ENCODE measurements at places on chromosomes 6 and 20.
A peak's percentile ranks its signal among the peaks of the same experiment; 100 is the strongest.

DNA sequence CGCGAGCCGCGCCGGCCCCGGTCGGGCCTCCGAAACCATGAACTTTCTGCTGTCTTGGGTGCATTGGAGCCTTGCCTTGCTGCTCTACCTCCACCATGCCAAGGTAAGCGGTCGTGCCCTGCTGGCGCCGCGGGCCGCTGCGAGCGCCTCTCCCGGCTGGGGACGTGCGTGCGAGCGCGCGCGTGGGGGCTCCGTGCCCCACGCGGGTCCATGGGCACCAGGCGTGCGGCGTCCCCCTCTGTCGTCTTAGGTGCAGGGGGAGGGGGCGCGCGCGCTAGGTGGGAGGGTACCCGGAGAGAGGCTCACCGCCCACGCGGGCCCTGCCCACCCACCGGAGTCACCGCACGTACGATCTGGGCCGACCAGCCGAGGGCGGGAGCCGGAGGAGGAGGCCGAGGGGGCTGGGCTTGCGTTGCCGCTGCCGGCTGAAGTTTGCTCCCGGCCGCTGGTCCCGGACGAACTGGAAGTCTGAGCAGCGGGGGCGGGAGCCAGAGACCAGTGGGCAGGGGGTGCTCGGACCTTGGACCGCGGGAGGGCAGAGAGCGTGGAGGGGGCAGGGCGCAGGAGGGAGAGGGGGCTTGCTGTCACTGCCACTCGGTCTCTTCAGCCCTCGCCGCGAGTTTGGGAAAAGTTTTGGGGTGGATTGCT, 1.3 kb downstream of the VEGFA start:
- DNase-seq = peak; percentile 79

DNA sequence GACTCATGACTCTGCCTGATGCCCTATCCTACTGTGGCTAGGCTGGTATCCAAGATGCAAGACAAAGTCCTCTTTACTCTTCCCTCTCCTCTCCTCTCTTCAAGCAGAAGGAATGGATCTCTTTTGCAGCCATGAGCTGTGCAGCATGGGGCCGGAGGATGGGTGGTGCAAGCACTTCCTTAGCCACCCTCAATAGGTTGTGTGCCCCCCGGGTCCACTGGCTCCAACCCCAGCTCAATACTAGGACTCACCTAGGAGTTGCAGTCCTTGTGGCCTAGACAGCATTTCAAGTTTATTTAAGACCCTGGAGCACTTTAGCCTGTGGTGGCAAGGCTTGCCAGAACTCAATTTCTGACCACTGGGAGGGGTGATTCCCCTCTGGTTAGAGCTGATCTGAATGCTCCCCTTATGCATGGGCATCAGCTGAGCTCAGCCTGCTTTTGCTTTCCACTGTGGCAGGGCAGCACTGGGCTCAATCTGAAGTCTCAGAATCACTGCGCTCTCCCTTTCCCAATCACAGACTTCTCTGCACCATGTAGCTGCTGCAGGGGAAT, 29.0 kb upstream of the GRM4 start:
- no peak for DNase-seq

DNA sequence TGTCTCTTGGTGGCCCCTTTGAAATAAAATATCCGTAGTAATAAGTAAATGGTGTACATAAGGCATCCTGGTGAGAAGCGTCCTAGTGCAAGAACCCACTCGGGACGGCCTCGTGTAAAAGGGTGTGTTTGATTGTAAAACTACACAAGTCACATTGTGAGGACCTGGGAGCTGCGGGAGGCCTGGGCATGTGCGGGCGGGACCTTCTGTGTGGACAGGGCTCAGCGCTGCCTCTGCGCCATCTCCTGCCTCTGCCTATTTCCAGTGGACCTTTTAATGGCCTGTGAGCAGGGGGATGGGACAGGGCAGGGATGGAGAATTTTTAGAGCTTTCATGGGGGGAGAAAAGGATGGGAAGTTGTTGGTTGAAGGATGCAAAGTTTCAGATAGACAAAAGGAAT, 25.3 kb upstream of the KIF25 start:
- DNase-seq = no peak

- DNase-seq = no peak
Measured at GRCh38 chr6:167020206-167020605, 21.0 kb downstream of the CEP43 start.

DNA sequence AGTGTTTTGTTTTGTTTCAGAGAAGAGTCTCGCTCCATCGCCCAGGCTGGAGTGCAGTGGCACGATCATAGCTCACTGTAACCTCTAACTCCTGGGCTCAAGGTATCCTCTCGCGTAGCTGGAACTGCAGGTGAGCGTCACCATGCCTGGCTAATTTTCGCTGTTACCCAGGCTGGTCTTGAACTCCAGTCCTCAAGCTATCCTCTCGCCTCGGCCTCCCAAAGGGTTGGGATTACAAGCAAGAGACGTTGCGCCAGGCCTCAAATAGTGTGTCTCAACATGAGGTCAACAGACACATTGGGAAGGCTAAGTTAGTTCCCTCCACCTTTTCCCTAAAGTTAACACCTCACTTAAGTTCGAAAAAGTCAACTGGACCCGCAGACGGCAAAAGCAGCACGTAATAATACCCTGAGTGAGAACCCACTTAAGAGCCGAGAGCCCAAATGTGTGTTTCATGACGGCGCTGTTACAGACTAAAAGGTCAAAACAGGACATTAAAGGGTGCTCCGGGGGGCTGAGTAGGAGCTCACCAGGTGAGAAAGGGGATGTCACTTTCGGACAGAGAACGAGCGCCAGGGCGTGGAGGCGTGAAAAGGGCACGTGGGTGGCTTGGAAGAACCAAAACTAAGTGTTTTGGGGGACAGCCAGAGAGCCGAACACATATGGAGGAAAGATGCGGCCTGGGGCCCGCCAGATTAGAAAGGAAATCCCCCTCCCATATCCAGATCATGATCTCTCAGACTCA, 499 bp downstream of the TTI1 start:
- DNase-seq = peak; percentile 66

DNA sequence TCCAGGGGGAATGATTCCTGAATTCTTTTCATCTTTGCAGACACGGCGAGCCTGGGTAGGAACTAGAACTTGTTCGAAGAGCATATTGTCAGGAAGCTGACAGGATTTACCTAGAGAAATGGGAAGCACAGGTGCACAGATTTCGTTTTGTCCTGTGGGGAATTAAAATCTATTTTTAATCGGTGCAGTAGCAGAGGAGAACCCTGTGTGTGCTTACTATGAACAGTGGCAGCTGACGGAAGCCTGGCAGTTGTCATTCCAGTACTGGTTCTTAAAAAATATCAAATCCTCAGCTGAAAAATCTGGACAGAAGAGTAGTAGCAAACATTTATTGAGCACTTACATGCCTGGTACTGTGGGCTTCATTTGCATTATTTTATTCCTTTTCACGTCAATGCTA, 609.0 kb downstream of the QKI start:
- DNase-seq = no peak

DNA sequence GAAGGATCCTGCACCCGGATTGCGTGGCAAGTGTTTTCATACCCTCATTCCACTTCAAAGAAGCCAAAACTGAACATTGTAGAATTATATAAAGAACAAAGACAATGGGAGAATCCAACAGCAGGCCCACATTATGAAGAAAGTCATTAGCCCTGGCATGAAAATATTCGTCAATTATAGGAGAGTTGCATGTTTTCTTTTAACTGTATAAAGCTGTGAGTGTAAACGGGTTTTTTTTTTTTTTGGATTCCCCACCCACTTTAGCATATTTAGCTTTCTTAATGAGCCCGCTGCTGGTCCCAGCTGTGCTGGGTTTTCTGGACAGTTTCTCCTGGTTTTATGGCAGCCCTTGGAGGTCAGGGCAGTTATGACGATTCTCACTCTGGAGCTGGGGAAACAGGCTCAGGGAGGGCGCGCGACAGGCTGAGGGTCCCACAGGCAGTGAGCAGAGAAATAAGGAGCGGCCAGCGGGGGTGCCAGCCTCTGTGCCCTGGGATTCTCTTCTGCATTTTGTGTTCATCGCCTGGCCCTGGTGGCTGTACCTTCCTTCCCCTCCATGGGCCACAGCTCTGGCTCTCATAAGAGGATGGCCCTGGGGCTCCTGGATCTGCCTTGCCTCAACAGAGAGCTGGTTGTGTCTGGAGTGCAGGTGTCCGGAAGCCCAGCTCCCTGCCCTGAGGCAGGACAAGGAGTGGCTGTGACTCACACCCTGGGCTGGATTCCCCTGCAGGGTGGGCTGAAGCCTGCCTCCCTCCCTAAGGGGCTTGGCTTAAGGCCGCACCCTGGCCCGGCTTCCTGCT, 24.1 kb upstream of the SULF2 start:
- DNase-seq = no peak

- DNase-seq = no peak
Measured at GRCh38 chr6:38805127-38805655, 90.1 kb downstream of the DNAH8 start.

DNA sequence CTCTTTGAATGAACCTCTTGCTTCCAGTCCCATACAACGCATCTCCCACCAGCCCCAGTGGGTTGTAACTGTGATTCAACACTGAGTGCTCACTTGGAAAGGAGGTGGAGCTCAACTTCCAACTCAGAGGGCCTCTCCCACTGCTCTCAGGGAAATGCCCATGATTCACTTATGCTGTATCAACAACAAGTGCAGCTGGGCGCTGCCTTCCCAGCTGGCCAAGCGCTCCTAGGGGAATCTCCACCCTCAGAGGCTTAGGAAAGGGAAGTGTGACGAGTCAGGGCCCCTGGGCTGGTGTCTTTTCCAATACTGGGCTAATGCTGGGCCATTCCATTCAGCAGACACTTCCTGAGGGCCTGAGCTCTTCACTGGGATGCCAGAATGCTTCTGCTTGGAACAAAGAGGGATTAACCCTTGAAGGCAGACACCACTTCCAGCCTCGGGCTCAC, 8.1 kb upstream of the OCSTAMP start:
- peak; percentile 29 for DNase-seq

- DNase-seq = no peak
Measured at GRCh38 chr6:54474898-54475297, 166.7 kb downstream of the TINAG start.

DNA sequence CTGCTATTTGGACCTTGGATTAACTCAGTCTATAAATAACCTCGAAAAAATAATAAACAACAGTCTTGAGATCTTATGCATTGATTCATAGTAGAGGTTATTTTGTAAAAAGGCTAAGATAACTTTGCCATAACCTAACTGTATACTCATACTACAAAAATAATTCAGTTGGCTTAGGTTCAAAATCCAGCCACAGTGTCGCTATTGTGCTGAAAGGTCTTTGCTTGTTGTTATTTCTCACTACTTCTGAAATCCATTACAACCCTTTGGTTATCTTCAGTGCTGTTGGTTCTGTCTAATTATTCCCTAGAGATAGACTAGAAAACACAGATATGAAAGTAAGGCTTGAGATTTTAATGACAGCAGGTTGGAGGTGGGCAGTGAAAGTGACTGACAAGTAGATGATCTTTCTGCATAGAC, 74.4 kb downstream of the MKKS start:
- no peak for DNase-seq

DNA sequence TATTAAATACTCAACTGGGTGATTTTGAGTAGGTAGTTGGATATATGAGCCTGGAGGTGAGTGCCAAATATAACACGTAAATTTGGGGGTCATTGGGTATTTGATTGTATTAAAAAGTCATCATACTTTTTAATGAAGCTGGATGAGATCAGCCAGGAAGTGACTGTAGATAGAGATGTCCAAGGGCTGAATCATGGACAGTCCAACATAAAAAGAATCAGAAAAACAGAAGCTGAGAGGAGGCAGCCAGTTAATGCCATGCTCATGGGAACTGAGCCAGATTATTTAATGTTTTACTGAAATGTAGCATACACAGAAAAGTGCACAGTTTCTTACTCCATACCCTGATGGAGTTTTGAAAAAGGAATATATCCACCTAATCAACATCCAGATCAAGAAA, 435.5 kb upstream of the PLCB4 start:
- DNase-seq = no peak

DNA sequence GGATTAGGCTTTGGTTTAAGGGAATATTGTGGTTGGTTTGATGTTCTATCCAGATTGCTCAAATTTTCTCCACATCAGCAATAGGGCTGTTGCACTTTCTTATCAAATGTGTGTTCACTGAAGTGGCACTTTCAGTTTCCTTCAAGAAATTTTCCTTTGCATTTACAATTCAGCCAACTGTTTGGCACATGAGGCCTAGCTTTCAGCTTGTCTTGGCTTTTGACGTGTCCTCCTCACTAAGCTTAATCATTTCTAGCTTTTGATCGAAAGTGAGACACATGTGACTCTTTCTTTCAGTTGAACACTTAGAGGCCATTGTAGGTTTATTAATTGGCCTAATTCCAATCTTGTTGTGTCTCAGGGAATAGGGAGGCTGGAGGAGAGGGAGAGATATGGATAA, 104.8 kb downstream of the FLRT3 start:
- no peak for DNase-seq

- no peak for DNase-seq
Measured at GRCh38 chr6:18561037-18561750, 174.0 kb downstream of the RNF144B start.

DNA sequence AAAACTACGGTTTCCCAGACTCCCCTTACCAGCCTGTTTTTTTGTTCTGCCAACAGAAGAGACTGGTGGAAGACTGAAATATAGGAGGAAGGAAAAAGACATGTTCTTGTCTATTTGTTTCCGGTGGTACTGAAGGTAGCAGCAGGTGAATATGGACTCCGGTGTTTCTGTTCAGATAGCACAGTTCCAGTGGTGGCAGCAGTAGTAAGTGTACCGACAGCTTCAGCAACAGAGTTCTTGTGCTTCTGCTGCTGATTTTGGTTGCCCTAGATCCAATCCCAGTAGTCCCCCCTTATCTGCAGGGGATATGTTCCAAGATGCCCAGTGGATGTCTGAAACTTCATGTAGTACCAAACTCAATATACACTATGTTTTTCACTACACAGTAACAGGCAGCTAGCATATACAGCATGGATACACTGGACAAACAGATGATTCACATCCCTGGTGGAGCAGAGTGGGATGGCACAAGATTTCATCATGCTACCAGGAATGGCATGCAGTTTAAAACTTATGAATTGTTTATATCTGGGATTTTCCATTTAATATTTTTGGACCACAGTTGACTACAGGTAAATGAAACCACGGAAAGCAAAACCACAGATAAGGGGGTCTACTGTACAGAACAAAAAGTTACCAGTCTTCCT, 301.8 kb downstream of the BTBD9 start:
- DNase-seq = no peak

DNA sequence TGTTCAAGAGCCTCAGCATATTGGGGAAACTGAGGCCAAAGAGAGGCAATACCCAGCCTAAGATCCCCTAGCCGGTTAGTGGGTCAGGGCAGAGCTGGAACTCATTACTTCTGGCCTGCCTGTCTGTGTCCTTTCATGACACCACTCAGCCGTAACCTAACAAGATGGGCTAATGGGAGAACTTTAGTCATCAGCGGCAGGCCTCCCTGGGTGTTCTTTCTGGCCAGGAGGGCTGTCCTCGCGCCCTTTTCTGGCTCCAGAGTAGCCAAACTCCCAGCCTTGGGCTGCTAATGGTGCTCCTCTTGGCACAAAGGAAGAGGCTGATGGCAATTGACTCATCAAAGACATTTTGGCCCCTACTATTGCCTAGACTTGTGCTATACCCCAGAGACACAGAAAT, 76.6 kb downstream of the NCR2 start:
- no peak for DNase-seq

- no peak for DNase-seq
Measured at GRCh38 chr6:168414336-168415097, 26.5 kb upstream of the SMOC2 start.
